ENCODE measurements at places on chromosomes 11 and 22. TPM values are rescaled to one million over a fixed set of nuclear protein-coding genes. Genes with fewer than 3 reads are reported as not detected.

GRCh38 chr11:62233730-62234129 lies 8.3 kb upstream of the SCGB1D2 start:
- DNase-seq = no peak

DNA sequence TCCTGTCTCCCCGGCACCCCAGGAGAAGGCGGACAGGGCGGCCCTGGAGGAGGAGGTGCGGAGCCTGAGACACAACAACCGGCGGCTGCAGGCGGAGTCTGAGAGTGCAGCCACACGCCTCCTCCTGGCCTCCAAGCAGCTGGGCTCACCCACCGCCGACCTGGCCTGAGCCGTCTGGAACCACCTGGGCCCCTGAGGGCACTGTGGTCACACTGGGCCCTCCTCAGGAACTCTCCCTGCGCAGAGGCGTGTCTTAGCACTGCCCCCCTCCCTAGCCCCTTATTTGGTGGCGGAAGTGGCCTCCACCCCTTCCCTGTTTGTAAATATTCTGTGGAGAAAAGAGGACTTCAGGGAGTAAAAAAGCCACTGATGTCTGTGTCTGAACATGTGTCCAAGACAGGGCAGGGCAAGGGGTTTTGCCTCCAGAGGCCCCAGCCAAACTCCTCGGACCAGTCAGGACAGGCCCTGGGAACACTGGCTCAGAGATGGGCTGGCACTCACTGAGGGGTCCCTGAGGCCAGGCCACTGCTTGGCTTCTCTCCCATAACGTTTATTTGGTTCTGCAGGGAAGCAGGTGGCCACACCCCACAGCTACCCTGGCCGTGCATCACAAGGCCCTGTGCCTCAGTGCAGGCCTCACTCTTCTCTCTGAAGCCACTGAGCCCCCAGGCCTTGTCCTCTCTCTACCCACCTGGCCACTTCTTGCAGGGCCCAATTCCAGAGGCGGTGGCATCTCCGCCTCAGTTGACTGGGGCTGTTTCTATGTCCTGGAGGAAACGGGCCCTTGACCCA lies 12.0 kb downstream of the RELA start:
- no peak for DNase-seq

GRCh38 chr22:40039482-40040115 lies 44.8 kb downstream of the FAM83F start:
- DNase-seq = no peak

OR8G1 gene
- total RNA-seq = not detected

CHID1 gene
- total RNA-seq = 44.2 TPM

DNA sequence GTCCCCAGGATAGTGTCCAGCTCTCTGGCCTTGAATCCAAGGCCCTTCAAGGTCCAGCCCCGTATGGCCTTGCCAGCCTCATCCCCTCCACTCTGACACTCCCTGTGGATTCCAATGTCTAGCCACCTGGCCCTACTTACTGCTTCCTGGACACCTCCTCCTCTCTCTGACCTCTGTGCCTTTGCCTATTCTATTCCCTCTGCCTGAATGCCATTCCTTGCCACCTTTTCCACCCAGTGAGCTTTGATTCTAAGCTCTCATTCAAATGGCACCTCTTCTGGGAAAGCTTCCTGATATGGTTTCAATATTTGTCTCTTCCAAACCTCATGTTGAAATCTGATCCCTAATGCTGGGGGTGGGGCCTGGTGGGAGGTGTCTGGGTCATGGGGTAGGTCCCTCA lies 31.9 kb upstream of the TTLL12 start:
- no peak for DNase-seq

DNA sequence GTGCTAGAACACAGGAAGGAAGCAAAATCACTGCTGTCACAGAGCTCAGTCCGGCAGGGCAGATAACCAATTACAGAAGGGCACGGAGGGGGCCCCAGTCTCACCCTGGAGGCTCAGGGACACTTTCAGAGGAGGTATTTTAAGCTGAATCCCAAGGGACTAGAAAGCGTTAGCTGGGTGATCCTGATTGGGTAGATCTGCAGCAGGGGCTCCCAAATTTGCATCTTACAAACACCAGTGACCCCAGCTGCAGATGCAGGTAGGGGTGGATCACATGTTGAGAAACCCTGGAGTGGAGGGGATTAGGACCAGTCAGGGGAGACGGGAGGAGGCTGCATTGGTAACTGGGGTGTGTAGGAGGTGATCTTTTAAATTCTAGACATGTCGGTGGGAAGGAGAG lies 91.4 kb downstream of the CSNK2A3 start:
- no peak for DNase-seq

OVOL1 gene
- 0.16 TPM for total RNA-seq

GRCh38 chr11:108609682-108610081 lies 16.1 kb upstream of the EXPH5 start:
- no peak for DNase-seq

TEF gene
- total RNA-seq = 2.0 TPM

- DNase-seq = no peak
These were observed 567.0 kb upstream of the CADM1 start for GRCh38 chr11:116071241-116071640.

GPR83 gene
- total RNA-seq = 0.19 TPM

MRGPRX3 gene
- total RNA-seq = not detected

EFCAB6 gene
- total RNA-seq = 0.19 TPM

GRCh38 chr11:60170566-60170965 lies 12.3 kb downstream of the MS4A6A start:
- DNase-seq = no peak

DNA sequence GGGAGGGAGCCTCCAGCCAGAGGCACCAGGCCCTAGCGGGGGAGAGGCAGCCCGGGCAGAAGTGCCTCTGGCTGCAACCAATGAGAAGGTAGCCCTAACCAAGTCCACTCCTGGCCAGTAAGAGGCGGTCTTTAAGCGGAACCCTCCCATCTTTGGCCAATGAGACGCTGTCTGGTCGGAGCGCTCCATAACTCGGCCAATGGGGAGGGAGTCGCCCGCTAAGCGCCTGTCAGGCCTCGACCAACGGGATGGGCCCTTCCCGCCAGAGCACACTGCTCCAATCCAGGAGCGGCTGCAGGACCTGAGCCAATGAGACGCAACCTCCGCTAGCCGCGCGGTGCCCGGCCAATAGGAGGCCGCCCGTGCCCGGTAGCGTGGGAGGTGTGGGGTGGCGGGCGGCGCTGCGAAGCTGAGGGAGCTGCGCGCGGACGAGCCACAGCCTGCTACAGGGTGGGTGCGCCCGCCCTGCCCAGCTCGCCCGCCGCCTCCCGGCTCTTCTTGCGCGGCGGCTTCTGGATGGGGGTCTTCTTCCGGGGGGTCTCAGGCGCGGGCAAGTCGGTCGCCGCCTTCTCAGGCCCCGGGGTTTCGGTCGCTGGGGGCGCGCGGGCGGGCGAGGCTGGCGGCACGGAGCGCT lies 12.6 kb downstream of the SCARF2 start:
- DNase-seq = no peak

KRTAP5-1 gene
- total RNA-seq = not detected

ZNRF3 gene
- total RNA-seq = 0.94 TPM

DNA sequence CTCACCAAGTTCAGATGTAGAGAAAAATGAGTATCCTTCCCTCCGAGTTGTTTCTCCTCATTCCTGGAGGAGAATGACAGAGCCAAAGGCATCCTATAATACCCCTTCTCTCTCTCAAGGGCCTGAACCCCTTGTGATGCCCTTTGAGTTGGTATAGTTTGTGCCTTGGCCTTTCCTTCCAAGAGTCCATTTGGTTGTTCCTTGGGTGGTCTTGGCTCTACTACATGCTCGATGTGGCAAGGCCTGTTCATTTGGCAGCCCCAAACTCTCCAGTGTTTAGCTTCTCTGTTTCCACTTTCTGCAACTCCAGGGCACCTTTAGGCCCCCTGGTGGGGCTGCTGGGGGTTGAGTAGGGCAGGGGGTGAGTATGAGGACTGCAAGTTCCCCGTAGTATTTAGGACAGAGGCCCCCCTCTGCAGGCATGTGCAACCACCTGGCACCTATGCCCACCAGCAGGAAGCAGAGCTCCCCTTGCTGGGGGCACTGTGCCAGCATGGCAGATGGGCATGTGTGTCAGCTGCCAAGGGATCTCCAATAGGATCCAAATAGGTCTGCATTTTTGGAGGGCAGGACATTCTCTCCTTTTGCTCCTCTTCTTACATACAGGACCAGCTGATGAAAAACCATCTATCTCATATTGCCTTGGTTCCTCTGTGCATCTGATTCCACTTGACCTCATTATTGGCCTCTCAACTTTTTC lies 217.2 kb upstream of the CADM1 start:
- DNase-seq = no peak

POTEH gene
- total RNA-seq = not detected

GRCh38 chr22:17569971-17570511 lies 6.7 kb downstream of the SLC25A18 start:
- DNase-seq = no peak

OR8H2 gene
- total RNA-seq = not detected

FAM83F gene
- 0.89 TPM for total RNA-seq

RCOR2 gene
- total RNA-seq = 0.39 TPM

DNA sequence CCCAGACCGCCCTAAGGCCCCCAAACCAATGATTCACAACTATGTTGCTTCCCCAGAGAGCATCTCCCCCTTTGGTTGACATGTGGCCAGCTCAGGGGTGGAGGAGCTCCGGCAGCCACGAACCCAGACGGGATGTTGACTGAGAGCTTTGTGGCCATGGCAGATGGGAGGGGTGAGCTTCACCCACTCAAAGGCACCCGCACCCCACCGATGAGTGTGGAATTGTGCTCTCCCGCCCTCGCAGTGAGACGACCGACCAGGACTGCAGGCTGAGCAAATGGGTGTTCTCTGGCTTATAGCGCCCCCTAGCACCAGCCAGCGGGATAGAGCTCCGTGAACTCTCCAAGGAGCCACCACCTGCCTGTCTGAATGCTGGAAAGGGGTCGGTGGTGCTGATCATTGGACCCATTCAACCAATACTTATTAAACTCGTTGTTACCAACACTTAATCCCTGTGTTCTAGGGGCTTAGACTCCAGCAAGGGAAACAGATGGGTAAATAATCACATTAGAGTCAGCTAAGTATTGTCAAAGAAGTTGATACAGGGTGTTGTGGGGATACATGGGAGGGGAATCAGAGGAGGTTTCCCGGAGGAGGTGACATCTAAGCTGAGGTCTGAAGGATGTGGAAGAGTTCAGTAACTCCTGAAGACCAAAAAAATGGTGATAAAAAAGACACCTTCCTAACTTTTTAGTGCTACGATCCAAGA lies 4.5 kb upstream of the TIMP3 start:
- DNase-seq = peak; percentile 62

DNA sequence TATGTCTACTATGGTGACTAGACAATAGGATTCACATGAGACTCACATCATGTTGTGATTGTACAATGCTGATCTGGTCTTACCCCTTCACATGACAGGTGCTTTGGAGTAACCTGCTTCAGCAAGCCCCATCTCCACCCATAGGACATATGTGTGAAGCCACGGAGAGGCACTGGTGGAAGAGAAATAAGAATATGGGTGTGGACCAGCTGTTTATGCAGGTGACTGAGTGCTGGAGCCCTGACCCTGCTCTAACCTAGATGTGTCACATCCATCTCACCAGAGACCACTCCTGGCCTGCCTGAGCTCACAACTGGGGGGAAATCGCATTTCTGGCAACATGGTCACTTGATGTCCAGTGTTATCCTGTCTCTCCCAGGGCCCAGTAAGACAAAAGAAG lies 119.7 kb downstream of the GGTLC2 start:
- DNase-seq = no peak

- no peak for DNase-seq
These were observed 3.3 kb upstream of the PPARA start for GRCh38 chr22:46147061-46147460.

SCN2B gene
- total RNA-seq = not detected

DNA sequence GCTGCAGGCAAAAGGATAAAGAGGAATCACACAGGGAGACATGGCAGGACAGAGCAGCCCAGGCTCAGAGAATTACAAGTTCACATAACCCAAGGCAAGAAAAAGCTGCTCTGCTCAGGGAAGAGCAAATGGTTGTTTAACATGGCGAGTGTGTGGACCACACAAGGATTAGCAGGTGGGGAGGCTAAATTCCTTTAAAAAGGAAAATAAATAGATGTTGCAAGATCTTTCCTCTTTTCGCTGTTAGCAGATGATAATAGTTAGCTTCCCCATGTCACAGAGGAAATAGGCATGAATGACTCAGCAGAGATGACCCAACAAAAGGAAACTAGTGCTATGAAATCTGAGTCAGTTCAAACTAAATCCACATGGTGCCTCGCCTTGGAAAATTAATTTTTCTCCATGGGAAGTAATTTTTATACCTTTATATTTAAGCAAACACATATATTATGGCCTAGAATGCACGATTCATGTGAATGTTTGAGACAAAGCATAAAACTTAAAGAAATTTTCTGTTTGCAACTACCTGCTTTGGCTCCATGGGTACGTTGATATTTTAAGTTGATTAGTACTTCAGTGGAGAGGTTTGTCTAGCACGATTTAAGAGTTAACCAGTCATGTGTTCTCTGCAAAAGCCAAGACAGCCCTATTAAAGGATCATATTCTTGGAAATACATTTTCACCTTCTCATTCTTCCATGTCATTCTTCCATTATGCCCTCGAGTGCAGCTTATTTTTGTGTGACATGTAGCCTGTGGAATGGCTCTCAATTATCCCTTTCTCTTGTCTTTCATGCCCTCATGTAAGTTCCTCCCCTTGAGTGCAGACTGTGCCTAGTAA lies 38.5 kb upstream of the FJX1 start:
- DNase-seq = no peak

DNA sequence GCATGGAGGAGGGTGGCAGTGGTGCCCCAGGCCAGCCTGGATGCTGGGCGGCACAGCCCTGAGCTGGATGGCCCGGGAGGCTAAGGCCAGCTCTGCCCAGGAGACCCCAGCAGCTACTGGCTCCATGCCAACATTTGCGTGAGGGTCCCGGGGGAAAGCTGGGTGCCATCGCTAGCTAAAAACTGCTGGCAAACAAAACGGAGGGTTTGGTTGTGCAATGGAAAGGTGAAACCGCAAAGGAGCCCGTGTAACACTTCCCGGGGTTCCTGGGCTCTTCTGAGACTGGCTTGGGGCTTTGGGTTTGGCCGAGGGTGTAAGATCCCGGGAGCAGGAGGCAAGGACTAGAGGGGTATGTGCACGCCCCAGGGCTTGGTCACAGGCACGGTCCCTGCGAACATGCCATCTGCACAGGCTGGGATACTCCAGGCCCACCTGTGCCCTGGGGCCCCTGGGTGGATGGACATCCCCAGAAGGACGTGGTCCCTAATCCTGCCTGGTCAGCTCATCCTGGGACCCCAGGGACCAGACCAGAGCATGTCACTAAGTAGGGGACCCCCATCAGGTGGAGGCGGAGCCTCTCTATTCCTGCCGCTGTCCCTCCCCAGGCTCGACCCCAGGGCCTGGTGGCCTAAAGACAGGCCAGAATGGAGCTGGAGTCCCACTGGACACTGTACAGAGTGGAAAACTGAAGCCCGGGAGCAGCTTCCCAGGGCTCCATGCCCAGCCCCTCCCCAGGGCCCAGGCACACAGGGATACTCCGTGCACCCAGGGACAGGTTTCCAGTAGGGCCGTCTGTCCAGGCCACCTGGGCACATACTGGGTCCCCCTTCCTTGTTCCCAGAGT lies 44.6 kb downstream of the IGF2 start:
- DNase-seq = no peak

KRTAP5-9 gene
- total RNA-seq = not detected

WT1 gene
- total RNA-seq = not detected

- DNase-seq = no peak
These were observed 24.6 kb downstream of the OR10A6 start for GRCh38 chr11:7906481-7906880.

ADORA2A gene
- 41.2 TPM for total RNA-seq

HPX gene
- 1.2 TPM for total RNA-seq
